ENCODE measurements at places on chromosomes 2 and 18.

DNA sequence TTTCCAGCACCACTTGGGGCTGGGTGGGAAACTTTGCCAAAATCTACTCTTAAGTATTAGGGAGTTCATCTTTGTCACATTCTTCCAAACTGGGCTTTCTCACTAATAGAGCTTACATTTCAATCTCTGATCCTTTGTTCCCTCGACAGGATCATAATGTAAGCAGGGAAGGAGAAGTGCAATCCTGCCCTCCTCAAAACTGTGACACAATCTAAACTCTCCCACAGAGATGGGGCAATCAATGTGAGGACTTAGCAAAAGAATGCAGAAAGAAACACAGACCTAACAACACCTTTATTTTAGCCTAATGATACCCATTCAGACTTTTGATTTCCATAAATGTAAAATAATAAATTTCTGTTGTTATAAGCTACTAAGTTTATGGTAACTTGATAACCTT lies 40.8 kb downstream of the DSEL start:
- no peak for DNase-seq

GRCh38 chr2:158586491-158586890 lies 129.7 kb downstream of the PKP4 start:
- no peak for DNase-seq

DNA sequence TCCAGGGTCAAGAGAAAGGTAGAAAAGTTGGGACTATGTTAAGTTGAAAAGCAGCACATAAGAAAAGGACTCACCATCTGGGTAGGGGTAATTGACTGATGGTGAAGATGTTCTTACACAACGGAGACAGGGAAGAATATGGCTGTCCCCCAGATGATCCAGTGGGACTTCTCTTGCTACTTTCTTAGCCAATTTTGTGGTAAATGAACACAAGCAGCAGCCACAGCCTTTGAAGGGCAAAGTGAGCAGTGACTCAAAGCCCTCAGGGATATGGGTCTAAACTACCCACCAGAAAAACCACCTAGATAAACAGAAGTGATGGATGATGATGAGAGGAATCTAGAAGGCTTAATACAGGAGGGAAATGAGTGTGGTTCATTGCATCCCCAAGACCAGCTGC lies 65.8 kb upstream of the SLC9A2 start:
- DNase-seq: no peak

GRCh38 chr2:230234122-230234722 lies 8.7 kb downstream of the SP140 start:
- no peak for DNase-seq

DNA sequence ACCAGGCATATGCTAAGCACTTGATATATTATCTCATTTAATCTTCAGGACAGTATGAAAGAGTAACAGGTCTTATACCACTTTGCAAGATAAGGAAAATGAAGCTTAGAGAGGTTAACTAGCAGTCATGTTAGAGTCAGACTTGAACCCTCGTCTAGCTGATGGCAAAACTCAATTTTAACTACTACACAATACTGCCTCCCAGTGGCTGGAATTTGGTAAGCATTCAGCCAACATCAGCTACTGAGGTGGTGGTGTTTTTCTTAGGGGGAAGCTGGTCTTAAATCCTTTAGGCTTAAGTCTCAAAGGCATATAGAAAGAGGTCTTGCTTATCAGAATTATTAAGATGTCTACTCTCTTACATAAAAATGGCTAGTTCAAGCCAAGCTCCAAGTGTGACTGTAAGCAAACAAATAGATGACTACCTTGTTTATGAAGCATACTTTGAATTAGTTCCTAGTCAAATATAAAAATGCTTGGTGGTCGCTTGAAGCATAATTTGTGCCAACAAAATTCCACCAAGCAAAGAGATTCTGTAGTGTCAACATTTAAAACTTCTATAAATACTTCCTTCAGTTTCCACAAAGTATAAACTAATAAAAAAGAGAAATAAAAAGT lies 325.4 kb upstream of the FIGN start:
- peak; percentile 20 for DNase-seq

GRCh38 chr2:1033069-1033468 lies 82.4 kb downstream of the SNTG2 start:
- no peak for DNase-seq

GRCh38 chr2:239212121-239212928 lies 188.5 kb downstream of the HDAC4 start:
- no peak for DNase-seq

Data from Panc1 (cell line).